ENCODE measurements at places on chromosomes 11 and 22. TPM values are rescaled to one million over a fixed set of nuclear protein-coding genes. Genes with fewer than 3 reads are reported as not detected.

OR52E6 gene
- total RNA-seq: not detected

KCNJ1 gene
- not detected for total RNA-seq

TSGA10IP gene
- total RNA-seq: not detected

HBB gene
- total RNA-seq: not detected

TTC12 gene
- total RNA-seq: 37.4 TPM
